Left renal pelvis (tissue), 4 donors: ENCODE measurements at places on chromosomes 13 and 19. TPM values are rescaled to one million over a fixed set of nuclear protein-coding genes. Genes with fewer than 3 reads are reported as not detected.

GRCh38 chr13:20160306-20161274 is at the start of gene GJA3:
Gene GJA3 (minus strand): TSS chr13:20161052. CDS start chr13:20143288, 17,764 bp downstream.
- no peak for DNase-seq

DNA sequence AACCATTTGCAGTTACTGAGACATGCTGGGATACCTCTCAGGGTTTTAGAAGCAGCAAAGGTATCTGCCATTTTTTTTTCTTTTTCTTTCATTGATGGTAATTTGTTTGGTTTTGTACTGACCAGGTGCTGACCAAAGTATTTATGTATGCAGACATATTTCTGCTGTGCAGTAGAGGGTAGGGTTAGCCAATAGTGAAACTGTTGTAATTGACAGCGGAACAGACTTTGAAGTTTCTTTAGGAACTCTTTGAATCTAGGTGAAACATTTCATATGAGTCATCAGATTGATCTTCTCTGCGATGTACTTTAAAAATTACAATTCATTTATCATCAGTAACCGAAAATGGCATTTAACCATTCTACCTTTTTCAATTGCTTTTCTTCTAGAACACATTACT is 63.0 kb downstream of the ITGBL1 start:
- DNase-seq: no peak

DNA sequence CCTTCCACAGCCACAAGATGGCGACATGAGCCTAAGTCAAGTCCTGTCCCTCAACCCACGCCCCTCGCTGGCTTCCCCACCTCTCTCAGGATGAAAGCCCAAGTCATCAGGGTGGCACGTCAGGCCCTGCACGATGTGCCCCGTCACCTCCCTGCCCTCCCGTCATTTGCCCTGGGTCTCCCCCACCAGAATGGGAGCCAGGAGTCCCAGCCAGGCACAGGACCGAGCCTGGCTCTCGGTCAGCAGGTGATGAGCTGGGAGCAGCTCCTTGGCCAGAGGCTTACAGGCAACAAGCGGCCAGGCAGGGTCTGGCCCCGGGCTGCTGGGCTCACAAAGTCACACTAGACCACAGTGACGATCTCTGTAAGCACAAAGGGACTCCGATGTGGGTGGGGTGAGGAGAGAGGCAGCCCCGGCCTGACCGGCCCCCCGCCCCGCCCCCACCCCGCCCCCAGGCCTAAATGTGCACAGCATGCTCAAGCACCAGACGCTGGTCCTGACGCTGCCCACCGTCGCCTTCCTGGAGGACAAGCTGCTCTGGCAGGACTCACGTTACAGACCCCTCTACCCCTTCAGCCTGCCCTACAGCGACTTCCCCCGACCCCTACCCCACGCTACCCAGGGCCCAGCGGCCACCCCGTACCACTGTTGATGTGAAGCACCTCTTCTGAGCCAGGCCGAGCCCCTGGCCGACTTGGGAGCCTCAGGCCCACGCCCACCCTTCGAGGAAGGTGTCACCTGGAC is 7.3 kb downstream of the MRPL4 start:
- peak; percentile 69 for DNase-seq

DNA sequence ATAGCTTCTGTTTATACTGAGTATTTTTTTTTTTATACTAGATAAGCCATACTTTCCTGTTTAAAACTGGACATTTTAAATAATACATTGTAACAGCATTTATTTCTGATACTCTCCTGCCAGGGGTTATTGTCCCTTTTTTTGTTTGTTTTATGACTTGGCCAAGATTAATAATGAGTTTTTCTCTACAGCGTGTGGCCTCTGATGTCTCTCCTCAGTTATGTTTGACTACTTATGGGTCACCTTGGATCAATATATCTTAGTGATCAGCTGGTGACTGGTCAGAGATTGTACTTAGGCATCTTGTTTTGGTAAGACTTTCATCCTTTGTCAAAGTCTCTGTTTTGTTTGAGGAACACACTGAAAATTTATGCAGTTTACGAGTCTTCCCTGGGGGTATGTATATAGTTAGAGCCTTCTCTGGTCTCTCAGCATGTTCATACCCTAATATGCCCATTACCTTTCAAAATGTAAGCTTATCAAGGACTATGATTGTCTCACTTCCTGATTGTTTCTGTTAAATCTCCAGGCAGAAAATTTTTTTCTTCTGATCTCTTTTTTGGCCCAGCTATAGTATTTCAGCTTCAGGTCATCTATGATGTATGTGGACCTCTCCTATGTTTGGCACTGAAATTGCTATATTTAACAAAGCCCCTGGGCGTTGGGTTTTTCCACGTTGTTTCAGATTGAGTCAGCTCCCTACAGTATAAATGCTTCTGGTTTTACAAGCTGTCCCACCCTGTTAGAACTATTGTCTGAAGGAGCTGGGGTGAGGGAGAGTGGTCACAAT is 87.9 kb downstream of the URI1 start:
- DNase-seq: no peak

DNA sequence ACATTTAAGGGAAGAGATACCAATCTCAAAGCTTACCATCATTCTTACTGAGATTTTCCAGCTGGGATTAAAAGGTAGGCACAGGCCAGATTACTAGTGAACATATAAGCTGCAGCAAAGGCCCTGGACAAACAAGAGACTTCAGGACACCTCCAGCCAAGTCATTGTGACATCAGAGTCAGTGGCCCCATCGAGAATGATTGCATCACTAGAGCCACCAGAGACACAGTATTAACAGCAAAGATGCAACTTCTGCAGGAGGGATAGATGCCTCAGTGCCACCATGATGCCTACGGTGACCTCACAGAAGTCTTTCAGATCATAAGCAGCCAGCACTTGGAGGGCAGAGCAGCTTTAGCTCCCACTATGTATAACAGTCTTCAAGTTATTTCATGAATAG is 8.6 kb downstream of the RUBCNL start:
- no peak for DNase-seq

GRCh38 chr13:73040484-73040883 is 18.3 kb upstream of the KLF5 start:
- DNase-seq: no peak

GRCh38 chr19:9836021-9836420 is 903 bp downstream of the PIN1 start:
- DNase-seq: no peak

- DNase-seq: no peak
These were observed 32.0 kb downstream of the LTBP4 start for GRCh38 chr19:40633207-40633606.

DNA sequence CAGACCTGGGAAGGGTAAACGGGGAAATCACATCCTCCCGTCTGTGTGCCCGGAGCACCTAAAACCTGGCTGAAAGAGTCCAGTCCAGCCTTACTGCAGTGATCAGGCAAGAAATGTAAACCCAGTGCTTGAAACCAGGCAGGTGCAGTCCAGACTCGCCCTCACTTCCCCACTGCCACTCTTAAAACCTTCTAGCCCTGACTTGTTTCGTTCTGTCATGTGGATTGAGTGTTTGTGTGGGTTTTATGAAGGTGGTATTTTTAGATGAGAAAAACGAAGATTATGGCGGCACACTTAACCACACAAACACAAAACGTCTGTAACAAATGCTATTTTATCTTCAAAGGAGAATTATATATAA is 839 bp upstream of the CKAP2 start:
- no peak for DNase-seq

DNA sequence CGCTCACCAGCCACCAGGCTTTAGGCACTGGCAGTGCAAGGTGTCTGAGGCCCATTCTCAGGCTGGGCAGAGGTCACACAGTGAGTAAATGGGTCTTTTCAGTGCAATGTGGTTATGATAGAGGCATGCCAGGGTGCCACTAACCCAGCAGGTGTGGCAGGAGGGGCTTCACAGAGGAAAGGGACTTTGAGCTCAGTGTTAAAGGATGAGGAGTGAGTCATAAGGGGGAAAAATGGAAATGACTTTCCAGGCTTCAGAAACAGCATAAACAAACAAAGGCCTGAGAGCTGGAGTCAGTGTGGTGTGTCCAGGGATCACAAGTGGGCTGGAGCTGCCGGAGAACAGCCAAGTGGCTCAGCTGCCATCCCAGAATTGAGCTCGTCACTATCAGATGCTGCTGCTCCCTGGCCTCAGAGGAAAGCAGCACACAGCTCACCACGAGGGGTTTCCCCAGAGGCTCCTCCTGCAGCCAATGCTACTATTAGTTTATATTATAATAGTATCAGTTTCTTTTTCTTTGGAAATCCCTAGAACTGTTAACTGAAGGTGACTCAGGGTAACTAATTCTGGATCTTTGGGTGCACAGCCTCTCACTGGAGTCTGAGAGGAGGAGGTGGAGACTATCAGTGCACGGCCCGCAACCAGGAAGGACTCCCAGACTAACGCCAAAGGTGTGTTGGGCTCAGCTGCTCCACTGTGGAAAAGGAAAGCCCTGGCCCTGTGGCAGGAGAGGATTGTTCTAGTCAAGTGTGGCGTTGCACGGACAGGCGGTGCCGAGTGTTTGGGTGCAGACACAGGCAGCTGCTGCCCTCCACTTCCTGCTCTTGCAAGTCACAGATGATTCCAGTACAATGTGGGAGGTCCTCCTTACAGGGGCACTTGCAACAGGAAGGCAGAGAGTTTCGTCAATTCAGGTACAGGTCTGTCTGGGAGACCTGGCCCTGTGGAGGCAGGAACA is 39.5 kb downstream of the DHRS12 start:
- no peak for DNase-seq

GRCh38 chr19:35622750-35623149 is 6.1 kb upstream of the RBM42 start:
- no peak for DNase-seq

DNA sequence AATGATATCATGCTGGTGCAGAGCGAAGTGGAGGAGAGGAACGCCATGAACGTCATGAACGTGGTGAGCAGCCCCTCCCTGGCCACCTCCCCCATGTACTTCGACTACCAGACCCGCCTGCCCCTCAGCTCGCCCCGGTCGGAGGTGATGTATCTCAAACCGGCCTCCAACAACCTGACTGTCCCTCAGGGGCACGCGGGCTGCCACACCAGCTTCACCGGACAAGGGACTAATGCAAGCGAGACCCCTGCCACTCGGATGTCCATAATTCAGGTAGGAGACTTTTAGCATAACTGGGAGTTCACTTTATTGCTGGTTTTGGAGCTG is 3.3 kb downstream of the PCDH17 start:
- no peak for DNase-seq

DNA sequence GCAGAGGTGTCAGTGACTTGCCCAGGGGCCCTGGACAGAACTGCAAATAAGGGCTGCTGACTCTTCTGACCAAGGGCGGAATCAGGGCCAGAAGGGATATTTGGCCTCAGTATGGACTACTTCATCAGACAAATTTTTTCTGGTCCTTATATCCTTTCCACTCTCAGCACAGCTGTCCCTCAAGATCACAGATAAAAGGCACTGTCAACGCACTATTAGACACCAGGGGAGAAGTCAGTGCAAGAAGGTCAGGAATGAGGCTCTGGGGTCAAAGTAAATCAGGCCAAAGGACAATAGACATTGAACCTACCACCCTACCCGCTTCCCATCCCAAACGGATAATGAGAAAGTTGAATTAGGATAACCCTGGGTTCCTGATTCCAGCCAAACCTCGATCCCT is 657.6 kb downstream of the UQCRFS1 start:
- DNase-seq: no peak

GRCh38 chr19:55674459-55674840 is 576 bp upstream of the EPN1 start:
- no peak for DNase-seq

- DNase-seq: no peak
These were observed 13.7 kb downstream of the EPHX3 start for GRCh38 chr19:15218501-15218900.

DNA sequence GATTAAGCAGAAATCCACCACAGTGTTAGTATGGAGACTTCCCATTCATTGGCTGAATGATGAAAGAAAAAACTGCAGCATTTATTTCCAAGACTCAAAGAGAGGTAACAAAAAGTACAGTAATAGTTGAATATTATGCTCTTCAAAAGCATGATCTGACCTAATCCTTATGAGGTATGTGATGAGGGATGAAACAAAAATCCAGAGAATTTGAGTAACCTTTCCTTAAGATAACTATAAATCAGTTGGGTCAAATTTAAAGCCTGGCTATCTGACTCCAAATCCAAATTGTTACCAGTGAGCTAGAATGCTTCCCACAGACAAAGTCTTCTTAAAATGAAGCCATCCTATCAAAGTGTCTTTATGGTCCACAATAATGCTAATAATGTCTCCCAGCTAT is 38.1 kb downstream of the NUFIP1 start:
- DNase-seq: no peak

The ZNF154 gene
- polyA plus RNA-seq: 22.8 TPM

The ZNF426 gene
- 27.5 TPM for polyA plus RNA-seq

The ATP8B3 gene
- polyA plus RNA-seq: 0.52 TPM

The MAN2B1 gene
- 25.0 TPM for polyA plus RNA-seq

The USHBP1 gene
- 5.5 TPM for polyA plus RNA-seq

The C19orf81 gene
- 1.8 TPM for polyA plus RNA-seq

The CGB8 gene
- polyA plus RNA-seq: 0.18 TPM
